ENCODE measurements at places on chromosomes 5 and 9. TPM values are rescaled to one million over a fixed set of nuclear protein-coding genes. Genes with fewer than 3 reads are reported as not detected.
A peak's percentile ranks its signal among the peaks of the same experiment; 100 is the strongest.

Gene UGT3A1
- not detected for total RNA-seq

- no peak for DNase-seq
Measured at GRCh38 chr5:127586811-127587210, 62.1 kb upstream of the CTXN3 start.

GRCh38 chr5:15585128-15585527 lies 85.1 kb downstream of the FBXL7 start:
- DNase-seq: peak; percentile 69

DNA sequence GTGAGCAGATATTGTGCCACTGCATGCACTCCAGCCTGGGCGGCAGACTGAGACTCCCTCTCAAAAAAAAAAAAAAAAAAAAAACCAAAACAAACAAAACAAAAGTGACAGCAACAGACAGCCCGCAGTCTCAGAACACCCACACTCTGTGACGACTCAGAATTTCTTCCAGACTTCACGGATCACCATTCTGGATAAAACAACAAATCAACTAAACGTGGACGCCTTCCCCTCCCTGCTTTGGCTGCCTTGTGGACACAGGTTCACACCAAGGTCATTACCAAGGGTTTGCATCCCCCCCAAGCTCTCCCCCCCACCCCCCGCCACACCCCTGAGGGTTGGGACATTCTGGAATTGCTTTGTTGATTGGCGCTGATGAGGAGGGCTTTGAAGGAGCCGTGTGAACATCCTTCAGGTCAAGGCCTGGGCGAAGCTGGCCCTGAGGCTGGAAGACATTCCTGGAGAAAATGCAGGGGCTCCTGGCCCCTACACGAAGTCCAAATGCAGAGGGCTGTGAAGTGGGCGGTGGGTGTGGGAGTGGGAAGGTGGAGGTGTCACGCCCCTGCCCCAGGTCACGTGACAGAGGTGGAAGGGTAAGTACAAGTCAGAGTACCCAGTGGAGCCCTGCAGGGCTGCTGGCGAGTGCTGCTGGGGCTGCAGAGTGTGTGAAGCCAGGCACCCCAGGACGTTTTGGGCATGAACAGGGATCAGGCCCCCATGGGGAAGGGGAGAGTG lies 10.1 kb downstream of the LCN10 start:
- no peak for DNase-seq

Gene CCDC171
- 0.66 TPM for total RNA-seq

GRCh38 chr5:170296935-170297588 lies 515 bp downstream of the LCP2 start:
- DNase-seq: no peak

DNA sequence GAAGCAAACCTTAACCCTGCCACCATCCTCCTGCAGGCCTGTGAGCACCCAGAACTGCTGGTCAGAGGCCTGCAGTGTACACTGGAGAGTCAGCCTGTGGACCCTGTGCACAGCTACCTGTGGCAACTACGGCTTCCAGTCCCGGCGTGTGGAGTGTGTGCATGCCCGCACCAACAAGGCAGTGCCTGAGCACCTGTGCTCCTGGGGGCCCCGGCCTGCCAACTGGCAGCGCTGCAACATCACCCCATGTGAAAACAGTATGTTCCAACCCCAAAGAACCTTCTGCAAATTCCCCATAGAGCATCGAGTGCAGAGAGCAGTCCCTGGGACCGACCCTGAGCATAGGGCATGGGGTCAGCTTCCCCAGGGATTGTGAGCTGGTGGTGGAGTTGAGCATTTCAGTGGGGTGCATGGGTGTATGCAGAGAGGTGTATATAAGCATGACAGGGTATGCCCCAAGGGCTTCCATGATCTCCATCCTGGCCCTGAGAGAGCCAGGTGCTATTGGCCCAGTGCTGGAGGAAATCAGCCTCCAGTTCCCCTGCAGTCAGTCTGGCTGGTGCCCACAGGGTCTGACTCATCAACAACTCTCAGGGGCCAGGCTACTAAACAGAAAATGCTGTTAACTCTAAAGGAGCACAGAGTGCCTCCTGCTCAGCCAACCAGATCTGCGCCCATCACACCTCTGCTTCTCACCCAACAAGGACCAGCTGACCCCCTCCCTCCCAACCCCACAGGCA lies 126.2 kb downstream of the SAXO1 start:
- DNase-seq: peak; percentile 82

DNA sequence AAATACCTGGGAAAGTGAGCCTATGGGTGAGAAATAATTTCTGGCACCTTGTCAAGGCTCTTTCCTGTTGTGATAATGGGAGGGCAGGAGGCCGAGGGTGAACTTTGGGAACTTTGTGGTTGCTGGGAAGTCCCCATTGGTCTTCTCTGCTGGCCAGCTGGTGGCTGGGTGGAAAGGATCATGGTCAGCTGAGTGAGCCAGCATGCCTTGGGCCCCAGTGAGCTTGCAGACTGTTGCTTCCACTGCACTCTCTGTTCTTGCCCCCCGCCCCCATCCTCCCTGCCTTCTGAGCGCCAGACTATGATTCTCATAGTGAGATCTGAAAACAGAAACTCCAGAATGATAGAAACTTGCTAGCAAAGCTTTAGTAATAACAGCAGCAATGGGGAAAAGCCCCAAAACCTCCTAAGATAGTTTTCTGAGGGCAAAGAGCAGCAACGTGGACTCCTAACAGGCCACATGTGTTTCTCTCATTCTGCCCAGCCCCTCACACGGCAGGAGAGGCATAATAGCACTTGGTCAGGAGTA lies 139.2 kb upstream of the SMARCA2 start:
- DNase-seq: peak; percentile 2

DNA sequence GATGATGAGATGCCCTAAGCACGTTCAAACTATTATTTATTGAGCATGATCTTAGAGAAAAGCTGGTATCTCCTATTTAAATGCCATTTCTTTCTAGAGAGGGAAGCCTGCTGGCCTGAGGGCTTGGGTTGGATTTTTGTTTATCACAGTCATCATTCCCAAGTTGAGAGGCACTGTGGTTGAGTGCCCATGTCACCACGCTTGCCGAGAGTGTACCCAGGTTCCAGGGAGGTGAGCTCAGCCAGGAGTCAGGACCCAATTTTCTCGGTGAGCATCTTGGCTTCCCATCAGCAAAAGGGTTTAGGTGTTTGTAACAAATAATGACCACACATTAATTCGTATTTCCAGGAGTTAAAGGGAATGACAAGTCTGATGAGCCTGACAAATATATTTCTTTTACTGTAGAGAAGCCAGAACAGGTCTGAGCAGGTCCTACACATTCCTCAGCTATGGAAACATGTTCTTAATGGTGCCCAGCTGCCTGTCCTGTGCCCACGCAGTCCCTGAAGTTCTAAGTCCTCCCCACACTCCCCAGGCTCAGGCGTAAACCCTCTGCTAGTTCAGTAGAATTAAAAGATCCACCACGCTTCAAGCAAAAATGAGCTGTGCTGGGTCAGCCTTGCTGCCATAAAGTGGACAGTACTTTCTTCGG lies 258.9 kb upstream of the IRX2 start:
- no peak for DNase-seq

DNA sequence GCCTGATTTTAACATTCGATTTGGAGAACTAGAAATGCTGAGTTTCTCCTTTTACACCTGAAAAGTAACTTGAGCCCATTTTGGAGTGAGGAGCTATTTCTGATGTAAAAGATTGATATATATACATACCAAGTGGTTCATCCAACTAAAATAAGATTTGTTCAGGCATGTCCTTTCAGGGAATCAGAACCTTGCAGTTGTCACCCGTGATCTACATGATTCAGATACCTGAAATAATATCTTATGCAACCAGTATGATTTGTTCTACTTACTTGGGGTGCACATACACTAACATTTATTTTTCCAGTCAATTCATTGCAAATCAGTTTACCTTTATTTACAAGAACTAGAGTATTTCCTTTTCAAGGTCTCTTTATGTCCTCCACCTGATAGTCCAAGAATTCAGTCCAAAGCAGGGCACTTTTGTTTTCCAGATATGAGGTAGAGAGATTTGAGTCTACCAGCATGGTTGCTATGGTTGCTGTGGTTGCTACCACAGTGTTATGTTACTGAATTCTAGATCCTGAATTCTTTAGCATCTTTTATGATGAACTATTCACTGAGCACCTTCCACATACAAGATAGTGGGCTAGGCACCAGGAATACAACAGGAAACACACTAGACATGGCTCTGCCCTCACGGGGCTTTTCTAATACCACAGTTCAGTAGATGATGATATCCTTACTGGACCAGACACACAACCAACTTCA lies 49.3 kb downstream of the CCL28 start:
- DNase-seq: no peak

GRCh38 chr9:16060436-16061129 lies 507.7 kb downstream of the CCDC171 start:
- DNase-seq: peak; percentile 14

Gene CAMK4
- total RNA-seq: 3.9 TPM

DNA sequence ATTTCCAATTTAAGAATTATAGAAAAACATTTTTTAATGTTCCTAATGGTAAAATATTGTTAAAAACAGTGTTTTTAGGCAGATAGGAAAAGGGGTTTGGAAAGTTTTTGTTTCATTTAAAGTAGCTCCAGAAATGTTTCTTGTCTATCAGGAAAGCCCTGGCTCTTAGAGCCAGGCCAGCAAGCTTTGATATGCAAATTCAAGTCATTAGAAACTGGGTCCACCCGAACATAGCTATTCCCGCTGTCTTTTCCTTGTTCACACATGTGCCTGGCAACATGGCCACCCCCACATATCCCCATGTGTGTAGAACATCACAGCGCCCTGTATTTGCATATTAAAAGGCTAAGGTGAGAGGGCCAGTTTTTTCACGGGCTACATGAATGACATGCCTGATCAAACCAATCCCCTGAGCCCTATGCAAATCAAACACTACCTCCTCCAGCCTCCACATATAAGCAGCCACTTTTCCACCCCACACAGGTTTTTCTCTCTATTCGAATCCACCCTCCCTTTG lies 925.3 kb upstream of the CDH10 start:
- DNase-seq: no peak

Gene SPINK6
- not detected for total RNA-seq

GRCh38 chr5:126002222-126002897 lies 420.8 kb upstream of the GRAMD2B start:
- peak; percentile 79 for DNase-seq

Measured in M059J (cell line).